ENCODE measurements at places on chromosomes 6 and 20. TPM values are rescaled to one million over a fixed set of nuclear protein-coding genes. Genes with fewer than 3 reads are reported as not detected.

The ANKEF1 gene
- total RNA-seq = 3.5 TPM

The SS18L1 gene
- total RNA-seq = 10.4 TPM

The EPPIN gene
- total RNA-seq = not detected

The FAM83C gene
- total RNA-seq = not detected

The PHF1 gene
- total RNA-seq = 27.9 TPM

The IRF4 gene
- not detected for total RNA-seq

The PABPC1L gene
- 19.2 TPM for total RNA-seq

The DEFB125 gene
- not detected for total RNA-seq

The GHRH gene
- total RNA-seq = not detected

The MAFB gene
- total RNA-seq = 0.14 TPM

The CLPSL1 gene
- not detected for total RNA-seq

The PRL gene
- total RNA-seq = not detected

The TUBE1 gene
- 31.0 TPM for total RNA-seq

The SLC13A3 gene
- 1.5 TPM for total RNA-seq

The TRIM40 gene
- total RNA-seq = not detected

The TGM3 gene
- not detected for total RNA-seq

The BIRC7 gene
- total RNA-seq = not detected

The IL17A gene
- total RNA-seq = not detected

The LAMP5 gene
- total RNA-seq = not detected

The APOM gene
- total RNA-seq = 0.89 TPM

The SLC44A4 gene
- 0.30 TPM for total RNA-seq

Data from smooth muscle cell of the umbilical artery (primary cell).